ENCODE measurements at places on chromosomes 5 and 9. TPM values are rescaled to one million over a fixed set of nuclear protein-coding genes. Genes with fewer than 3 reads are reported as not detected.

Gene PCDHB16
- total RNA-seq = not detected

Gene SUB1
- total RNA-seq = 251 TPM

Gene ELOVL7
- 12.0 TPM for total RNA-seq

Gene ZFR
- total RNA-seq = 67.9 TPM

Gene RNF183
- total RNA-seq = not detected

Gene TMEM171
- 6.4 TPM for total RNA-seq

Gene SH3RF2
- total RNA-seq = 3.1 TPM

Gene NR4A3
- 1.5 TPM for total RNA-seq

Gene TEK
- total RNA-seq = 0.06 TPM

Gene SPATA31A3
- not detected for total RNA-seq

Gene IL13
- not detected for total RNA-seq

Gene CXCL14
- not detected for total RNA-seq

Gene DNM1
- total RNA-seq = 59.8 TPM

Gene KCNMB1
- total RNA-seq = not detected

Gene DOLK
- 38.1 TPM for total RNA-seq

Measured in A549 treated with ZK216348 at 1 μM for 4 hours (cell line).